ENCODE measurements at places on chromosomes 11 and 22. TPM values are rescaled to one million over a fixed set of nuclear protein-coding genes. Genes with fewer than 3 reads are reported as not detected.
A peak's percentile ranks its signal among the peaks of the same experiment; 100 is the strongest.

DNA sequence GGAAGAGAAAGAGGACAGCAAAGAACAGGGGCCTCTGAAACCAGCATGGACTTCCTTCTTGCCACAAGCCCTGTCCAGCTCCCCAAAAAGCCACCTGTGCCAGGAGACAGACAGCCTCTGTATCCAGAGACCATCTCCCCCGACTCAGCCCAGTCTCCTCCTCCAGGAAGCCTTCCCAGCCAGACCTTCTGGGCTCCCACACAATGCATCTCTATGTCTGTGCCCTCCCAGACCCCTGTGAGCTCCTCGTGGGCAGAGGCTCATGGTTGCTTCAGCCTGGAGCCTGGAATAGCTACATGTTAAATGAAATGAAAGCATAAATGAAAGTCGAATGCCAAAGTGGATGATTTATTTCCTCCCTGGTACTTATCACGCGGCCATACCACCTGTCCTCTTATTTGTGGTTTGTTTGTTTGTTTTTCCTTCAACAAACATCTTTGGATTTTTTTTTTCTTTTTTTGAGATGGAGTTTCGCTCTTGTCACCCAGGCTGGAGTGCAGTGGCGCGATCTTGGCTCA is 7.3 kb upstream of the ARAP1 start:
- no peak overlapping the region for H3K4me3 ChIP-seq
- no peaks in the 10 kb centered on the region for H3K27me3 ChIP-seq
- no peaks in the 10 kb centered on the region for H3K36me3 ChIP-seq

- H3K4me3 ChIP-seq = no peak overlapping the region
- no peaks in the 10 kb centered on the region for H3K27me3 ChIP-seq
- H3K4me1 ChIP-seq = peaks cover 52% of the 10 kb centered on the region
- H3K36me3 ChIP-seq = peaks cover 7% of the 10 kb centered on the region
- peak overlapping the region; percentile 51 for H3K27ac ChIP-seq
- DNase-seq = no peak
These were observed 37.1 kb downstream of the RAB30 start for GRCh38 chr11:83034673-83035014.

DNA sequence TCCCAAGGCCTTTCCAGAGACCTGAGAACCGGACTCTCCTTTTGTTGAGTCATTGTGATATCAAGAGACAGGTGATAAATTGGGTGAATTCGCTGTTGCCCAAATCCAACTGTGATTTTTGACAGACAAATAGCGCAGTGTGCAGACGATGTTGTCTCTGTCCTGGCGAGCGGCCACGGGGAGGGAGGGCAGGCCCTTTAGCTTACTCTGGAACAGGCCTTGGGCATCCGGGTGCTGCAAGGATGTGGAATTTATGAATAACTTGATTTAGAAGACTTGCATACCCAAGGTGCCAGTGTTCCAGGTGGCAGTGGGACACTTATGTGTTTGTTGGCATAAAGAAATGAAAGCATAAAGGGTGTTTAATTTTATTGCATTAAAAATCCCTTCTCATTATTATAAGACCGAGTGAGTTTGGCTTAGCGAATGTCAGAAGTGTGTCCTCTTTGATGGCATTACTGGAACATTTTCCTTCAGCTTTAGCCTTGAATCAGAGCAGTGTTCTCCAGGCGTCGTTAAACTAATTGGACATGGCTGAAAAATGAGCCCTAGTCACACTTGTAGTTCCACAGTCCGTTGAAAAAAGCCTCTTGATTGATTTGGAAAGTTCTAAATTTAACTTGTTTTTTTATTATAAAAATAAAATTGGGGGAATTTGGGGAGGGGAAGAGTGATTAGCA is 9.4 kb downstream of the LDLRAD3 start:
- H3K27me3 ChIP-seq = peaks cover 10% of the 10 kb centered on the region
- no peak overlapping the region for H3K27ac ChIP-seq
- H3K4me1 ChIP-seq = no peaks in the 10 kb centered on the region
- DNase-seq = no peak
- no peak overlapping the region for H3K4me3 ChIP-seq

- no peak overlapping the region for H3K27ac ChIP-seq
- H3K4me1 ChIP-seq = no peaks in the 10 kb centered on the region
- no peaks in the 10 kb centered on the region for H3K36me3 ChIP-seq
- no peak for DNase-seq
- peaks cover 10% of the 10 kb centered on the region for H3K27me3 ChIP-seq
These were observed 8.0 kb upstream of the RHOD start for GRCh38 chr11:67048515-67049130.

GRCh38 chr22:49079027-49079725 is 748.5 kb downstream of the BRD1 start:
- no peaks in the 10 kb centered on the region for H3K4me1 ChIP-seq
- H3K27ac ChIP-seq = no peak overlapping the region
- no peaks in the 10 kb centered on the region for H3K36me3 ChIP-seq

- H3K4me3 ChIP-seq = no peak overlapping the region
- peak overlapping the region; percentile 82 for H3K27ac ChIP-seq
- H3K27me3 ChIP-seq = no peaks in the 10 kb centered on the region
- DNase-seq = peak; percentile 37
These were observed 5.3 kb downstream of the ADA2 start for GRCh38 chr22:17213976-17214375.

- H3K27ac ChIP-seq = no peak overlapping the region
- no peak for DNase-seq
- peaks cover 30% of the 10 kb centered on the region for H3K4me1 ChIP-seq
- H3K36me3 ChIP-seq = peaks cover 22% of the 10 kb centered on the region
- no peaks in the 10 kb centered on the region for H3K27me3 ChIP-seq
These were observed 14.4 kb upstream of the UCP3 start for GRCh38 chr11:74023276-74023675.

DNA sequence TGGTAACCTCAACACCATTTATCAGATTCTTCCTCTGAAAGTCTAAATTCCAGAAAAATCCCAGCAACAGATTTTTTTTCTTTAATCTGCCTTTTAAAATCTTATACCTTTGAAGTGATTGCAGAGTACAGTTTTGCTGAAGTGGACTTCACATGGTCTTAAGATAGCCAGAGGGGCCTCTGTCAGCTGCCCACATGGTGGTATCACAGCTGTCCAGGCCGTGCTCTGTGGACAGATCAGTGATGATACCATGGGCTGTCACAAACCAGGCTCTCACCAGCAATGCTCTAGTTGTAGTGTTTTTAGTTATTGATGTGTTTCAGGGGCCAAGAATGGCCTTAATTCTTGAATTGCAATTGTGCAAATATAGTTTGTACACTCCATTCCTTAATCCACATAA is 44.0 kb downstream of the PARVA start:
- DNase-seq = no peak
- no peak overlapping the region for H3K4me3 ChIP-seq
- H3K27me3 ChIP-seq = peaks cover 6% of the 10 kb centered on the region
- no peaks in the 10 kb centered on the region for H3K4me1 ChIP-seq

GRCh38 chr22:38882972-38883622 is 11.1 kb upstream of the CBX6 start:
- H3K4me3 ChIP-seq = peak overlapping the region; percentile 81
- peak overlapping the region; percentile 89 for H3K27ac ChIP-seq
- H3K4me1 ChIP-seq = peaks cover 17% of the 10 kb centered on the region
- no peak for DNase-seq

DNA sequence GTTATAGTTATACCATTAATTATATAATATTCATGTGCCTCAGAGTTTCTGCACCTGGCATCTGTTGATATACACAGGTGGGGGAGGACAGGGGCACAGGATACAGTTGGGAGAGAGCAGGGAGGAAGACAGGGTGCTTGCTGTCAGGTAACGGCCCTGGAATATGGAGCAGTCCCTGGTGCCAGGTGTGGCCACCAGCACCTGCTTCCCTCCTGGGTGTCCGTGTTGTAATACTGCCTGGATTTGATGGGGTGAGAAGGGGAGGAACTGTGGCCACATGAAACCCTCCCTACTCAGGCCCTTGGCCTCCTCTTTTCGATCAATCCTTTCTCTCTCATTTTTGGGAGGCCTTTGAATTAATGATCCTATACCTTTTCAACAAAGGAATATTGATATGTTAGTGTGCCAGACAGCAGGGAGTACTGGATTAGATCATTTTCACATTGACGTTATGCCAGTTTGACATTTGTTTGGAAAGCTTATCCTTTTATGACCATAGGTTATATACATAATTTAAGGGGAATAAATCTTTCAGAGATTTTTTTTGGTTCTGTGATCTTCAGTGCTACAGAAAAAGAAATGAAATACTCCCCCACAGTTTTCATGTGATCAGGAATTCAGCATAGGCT is 88.6 kb downstream of the TEAD1 start:
- H3K36me3 ChIP-seq = no peaks in the 10 kb centered on the region
- H3K4me3 ChIP-seq = no peak overlapping the region
- DNase-seq = no peak
- peaks cover 29% of the 10 kb centered on the region for H3K27me3 ChIP-seq
- H3K4me1 ChIP-seq = no peaks in the 10 kb centered on the region
- no peak overlapping the region for H3K27ac ChIP-seq

DNA sequence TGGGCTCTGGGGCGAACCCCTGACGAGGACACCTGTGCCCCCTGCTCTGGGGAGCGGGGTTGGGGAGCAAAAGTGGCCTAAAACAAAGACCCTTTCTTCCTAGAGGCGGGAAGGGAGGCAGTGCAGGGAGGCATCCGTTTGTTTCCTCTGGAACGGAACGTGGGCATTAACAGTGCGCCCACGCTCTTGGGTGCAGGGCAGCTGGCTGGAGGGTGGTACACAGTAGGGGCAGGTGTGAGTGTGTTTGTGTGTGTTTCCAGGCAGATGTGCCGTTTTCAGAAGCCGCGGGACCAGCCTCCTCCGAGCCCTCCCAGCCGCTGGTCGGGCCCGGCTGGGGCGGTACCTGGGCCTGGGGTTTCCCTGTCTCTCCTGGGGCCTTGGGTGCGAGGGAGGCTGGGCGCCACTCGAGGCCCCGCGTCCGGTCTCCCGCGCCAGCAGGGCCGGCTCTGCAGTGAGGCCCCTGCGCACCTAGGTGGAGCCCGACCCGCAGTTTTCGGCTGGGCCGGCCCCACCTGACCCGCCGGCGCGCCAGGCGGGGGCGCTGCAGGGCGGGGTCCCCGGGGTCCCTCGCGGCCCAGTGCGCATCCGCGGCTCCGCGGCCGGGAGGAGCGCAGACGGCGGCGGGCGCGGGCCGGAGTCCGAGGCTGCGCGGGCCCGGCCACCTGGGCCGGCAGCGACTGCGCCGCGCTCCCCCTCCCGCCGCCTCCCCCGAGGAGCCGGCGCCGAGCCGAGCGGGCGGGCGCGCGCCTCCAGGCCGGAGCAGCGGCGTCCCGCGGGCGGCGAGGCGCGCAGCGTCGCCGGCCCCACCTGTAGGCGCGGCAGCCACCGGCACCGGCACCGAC is 1252.7 kb downstream of the BRD1 start:
- H3K36me3 ChIP-seq = peaks cover 20% of the 10 kb centered on the region
- H3K4me3 ChIP-seq = peak overlapping the region; percentile 48
- peaks cover 2% of the 10 kb centered on the region for H3K4me1 ChIP-seq
- peaks cover 13% of the 10 kb centered on the region for H3K27me3 ChIP-seq
- DNase-seq = no peak

MUC6 gene
- total RNA-seq = not detected

DRD2 gene
- not detected for total RNA-seq

XKR3 gene
- not detected for total RNA-seq

OVOL1 gene
- total RNA-seq = not detected

SLC22A6 gene
- not detected for total RNA-seq

TMX2 gene
- total RNA-seq = 58.5 TPM

PC gene
- 6.9 TPM for total RNA-seq

PGM2L1 gene
- 11.0 TPM for total RNA-seq

Data from naive thymus-derived CD8-positive, alpha-beta T cell (primary cell).